ENCODE measurements at places on chromosomes 16 and 17. TPM values are rescaled to one million over a fixed set of nuclear protein-coding genes. Genes with fewer than 3 reads are reported as not detected.

DNA sequence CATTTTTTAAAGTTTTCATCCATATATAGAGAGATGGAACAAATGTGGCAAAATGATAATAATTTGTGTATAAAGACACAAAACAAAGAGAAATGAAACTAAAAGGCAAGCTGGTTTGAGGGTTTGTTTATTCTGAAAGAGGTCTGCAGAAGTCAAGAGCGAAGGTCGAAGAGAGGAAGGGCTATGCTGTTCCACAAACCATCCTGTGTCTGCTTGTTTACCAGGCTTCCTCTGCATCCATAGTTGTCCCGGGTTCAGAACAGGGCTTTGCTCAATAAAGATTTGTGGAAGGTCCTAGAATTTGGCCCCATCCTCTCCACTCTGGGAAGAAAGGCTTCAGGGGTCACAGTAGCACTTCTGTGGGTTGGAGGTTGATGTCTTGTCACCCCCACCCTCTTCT lies 2.4 kb upstream of the MARVELD3 start:
- DNase-seq: no peak

DNA sequence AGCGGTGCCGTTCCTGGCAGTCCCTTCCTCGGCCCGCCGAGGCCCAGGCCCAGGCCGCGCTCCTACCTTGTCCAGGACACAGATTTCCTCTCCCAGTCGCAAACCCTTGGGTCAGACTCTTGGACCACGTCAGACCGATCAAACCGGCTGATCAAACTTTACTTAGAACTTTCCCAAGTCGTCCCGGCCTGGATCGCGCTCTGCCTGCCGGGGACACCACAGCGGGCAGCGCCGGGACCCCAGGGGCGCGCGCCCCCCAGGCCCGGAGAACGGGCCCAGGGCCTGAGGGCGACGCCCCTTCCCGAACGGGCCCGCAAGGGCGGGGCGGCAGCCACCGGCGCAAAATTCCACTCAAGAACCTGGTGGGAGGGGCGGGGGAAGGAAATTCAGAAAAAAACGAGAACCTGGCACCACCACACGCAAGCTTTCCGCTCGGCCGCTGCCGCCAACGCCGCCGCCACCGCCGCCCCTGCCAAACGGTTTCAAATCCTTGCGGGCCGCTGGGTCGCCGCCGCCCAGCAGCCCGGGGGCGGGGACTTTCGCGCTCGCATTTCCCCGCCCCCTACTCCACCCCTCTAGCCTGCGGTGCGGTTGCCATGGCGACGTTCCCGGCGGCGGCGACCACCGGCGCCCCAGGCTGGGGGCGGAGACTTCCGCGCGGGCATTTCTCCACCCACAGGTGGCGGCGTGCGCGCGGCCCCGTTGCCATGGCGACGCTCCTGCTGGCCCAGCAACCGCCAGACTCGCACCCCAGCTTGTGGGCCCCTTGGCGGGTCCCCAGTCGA lies at the start of gene CEP112:
Gene CEP112 (minus strand): TSS at position 541 of the 785 bp plus-strand sequence.
- DNase-seq: peak; percentile 86

- DNase-seq: no peak
Measured at GRCh38 chr17:65743308-65743655, 181.8 kb upstream of the AXIN2 start.

Gene EME1
- 13.4 TPM for total RNA-seq

DNA sequence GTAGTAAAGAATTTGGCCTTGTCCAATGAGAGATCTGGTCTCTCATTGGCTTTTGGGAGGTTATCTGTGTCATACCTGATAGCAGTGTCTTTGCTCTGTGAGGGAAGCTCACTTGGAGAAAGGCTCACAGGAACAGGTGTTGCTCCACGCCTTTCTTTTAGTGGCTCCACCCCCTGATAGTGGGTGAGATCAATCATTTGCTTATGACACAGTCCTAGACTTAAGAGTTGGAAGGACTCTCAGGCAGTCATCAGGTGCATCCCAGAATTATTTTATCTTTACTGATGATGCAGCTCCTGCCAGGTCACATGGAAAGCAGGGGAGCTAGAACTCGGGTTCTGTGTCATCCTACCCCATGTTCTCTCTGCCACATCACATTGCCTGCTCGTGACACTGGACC lies 59.3 kb downstream of the CENPV start:
- no peak for DNase-seq

- DNase-seq: peak; percentile 70
Measured at GRCh38 chr17:15414532-15415306, 52.7 kb downstream of the CDRT4 start.

DNA sequence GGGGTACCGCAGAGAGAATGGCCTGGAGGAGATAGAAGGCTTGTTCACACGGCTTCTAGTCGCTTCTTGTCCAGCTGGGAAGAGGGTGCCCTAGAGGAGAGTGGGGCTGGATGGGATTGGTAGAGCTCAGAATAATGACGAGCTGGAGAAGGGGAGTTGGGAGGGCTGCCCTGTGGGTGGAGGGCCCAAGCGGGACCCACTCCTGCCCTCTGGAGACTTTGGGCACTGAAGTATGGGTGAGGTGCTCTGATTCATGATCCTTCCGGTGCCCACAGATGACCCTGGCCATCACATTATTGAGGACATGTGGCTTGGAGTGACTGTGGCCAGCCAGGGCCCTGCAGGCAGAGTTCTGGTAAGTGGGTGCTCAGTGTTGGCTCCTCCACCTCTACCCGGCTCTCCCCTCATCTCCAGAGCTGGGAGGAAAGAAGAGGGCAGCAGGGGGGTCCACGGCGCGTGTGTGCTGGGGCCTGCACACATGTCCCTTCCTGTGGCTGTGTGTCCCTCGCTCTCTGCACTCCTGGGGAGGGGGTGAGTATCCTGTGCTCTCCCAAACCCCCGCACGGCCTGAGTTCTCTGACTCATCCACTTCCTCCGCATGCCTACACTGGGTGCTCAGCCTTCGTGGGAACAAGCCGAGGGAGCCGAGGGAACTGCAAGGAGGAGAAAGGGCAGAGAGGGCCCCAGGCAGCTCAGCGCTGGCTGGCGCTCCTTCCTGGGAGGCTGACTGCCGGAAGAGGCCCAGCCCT lies 8.5 kb downstream of the ITGA3 start:
- DNase-seq: peak; percentile 94

- no peak for DNase-seq
Measured at GRCh38 chr17:1627182-1627981, 1.3 kb downstream of the SLC43A2 start.

Gene SMPD3
- 0.27 TPM for total RNA-seq

DNA sequence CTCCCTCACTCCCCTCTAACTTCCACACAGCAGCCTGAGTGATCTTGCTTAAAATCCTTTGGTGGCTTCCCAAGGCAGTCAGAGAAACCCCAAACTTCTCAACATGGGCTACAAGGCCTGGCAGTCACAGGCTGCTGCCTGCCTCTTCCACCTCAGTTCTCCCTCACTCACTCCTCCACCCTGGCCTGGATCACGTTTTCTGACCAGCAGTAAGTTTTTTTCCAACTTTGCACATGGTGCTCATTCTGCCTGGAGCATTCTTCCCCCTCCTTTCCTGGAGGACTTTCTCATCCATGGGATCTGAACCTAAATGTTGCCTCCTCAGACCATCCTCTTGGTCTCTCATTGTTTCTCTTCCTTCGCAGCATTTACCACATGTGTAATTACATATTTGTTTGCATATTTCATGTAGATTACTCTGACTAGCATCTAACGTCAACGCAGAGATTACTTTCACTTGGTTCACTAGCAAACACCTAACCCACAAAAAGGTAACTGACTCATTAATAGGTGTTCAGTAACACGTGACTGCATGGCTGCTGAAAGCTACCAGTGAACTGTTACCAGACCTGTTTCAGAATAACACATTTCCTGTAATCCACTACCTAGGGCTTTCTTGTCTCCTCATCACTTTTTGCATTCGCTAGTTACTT lies 17.1 kb downstream of the GNA13 start:
- DNase-seq: no peak

DNA sequence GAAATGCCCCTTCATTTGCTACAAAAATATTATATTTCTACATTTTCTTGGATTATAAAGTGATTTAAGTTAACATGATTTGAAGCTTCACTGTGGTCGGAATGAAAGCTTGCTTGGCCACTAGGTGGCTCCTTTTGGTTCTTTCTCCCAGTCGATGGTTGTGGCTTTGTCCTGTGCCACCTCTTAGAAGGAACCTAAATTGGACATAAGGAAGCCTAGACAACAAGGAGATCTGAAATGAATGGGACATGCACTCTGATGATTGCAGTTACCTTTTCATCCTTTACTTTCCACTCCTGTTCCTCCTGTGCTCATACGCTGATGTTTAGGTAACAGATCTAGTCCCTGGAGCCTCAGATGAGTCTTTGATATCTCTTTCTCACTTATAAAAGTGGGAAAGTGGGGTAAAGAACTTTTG lies 39.2 kb downstream of the FTO start:
- DNase-seq: peak; percentile 55

Gene TMEM170A
- 29.0 TPM for total RNA-seq

Gene SLC35G6
- total RNA-seq: not detected

- DNase-seq: no peak
Measured at GRCh38 chr16:14958970-14959369, 15.9 kb upstream of the PDXDC1 start.

DNA sequence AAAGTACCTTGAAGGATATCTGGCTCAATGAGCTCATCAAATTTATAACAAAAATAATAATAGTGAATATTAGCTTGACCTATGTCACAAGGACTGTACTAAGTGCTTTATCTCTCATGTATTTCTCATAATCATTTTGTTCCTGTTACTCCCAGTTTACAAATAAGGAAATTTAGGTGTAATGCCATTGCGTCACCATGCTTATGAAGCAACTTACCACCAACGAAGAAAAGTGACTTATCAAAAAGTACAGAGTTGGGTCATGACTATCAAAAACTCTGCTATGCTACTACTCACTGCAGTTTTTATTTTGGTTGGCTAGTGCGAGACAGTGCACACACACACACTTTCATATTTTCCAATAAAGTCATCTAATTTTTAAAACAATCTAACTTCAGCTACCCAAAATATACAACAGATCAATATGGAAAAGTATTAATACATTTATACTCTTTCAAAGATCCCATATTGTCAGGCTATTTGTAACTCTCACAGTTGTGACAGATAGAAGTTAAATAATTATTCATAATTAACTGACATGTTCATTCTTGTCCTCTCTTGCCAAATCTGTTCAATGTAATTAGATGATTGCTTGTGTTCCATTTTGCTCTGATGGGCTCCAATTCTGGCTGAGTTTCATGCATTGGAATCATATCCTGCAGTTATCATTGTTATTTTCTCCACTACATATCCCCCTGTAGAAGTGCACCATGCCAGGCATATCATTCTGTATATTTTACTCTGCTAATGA lies 119.4 kb downstream of the KCNJ2 start:
- no peak for DNase-seq

DNA sequence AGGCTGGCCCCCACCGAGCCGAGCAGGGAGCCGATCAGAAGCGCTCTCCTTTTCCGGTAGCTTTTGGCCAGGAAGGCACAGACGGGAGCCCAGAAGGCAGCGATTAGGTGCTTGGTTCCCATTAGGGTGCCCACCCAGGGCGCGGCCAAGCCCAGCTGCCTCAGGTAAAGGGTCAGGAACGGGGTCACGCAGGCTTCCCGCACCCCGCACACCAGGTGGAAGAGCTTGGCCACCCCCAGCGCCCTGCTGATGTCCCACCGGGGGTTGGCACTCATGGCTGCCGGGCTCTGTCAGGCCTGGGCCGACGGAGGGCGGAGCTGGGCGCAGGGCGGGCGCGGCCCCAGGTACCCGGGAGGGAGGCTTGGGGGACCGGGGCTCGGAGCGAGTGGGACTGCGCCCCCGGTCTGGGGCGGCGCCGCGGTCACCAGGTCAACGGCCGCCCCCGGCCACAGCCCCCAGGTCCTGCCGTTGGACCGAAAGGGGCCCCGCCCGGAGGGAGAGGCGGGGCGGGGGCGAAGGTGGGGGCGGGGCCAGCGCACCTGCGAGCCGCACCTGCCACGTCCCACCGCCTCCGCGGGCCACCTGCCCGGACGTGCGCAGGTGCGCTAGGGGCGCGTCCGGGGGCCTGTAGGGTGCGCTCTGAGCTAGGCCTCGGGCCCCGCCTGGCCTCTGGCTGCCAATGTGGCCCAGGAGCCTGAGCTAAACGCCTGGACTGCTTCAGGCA lies at the start of gene MFSD6L:
Gene MFSD6L (minus strand): TSS at position 520 of the 724 bp plus-strand sequence. CDS start 245 bp downstream, at position 275.
- peak; percentile 70 for DNase-seq

Gene PDP2
- total RNA-seq: 6.0 TPM

DNA sequence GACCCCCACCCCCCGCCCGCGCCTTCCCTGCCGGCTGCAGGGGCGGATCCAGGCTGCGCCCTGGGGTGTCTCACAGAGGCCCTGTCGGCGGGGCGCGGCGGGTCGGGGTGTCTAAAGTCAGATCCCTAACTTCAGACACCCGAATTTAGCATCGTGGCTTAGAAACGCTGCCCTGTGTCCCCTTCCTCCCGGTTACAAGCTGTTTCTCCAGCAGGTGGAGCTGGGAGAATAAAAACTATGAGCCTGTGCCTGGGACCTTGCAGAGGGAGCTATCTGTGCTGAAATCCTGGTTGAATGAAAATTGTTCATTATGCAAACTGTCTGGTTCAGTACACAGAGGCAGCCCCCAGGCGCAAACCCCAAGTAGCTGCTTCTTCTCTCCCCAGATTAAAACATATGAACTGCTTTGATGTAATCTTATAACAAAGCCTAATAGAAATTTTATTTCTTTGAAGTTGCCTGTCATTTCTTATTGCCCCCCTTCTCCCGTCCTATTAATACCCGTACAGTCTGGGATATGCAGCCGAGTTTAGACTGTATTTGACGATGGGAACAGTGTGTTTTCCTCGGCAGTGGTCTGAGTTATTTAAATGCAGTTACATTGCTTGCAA lies 79.0 kb downstream of the RPA1 start:
- DNase-seq: peak; percentile 83

Gene IQCK
- total RNA-seq: 18.4 TPM

- DNase-seq: no peak
Measured at GRCh38 chr17:38400286-38400685, 28.0 kb upstream of the ARHGAP23 start.

- DNase-seq: peak; percentile 29
Measured at GRCh38 chr16:10405386-10405939, 19.6 kb downstream of the ATF7IP2 start.

Gene TMEM114
- not detected for total RNA-seq

Gene CACNG1
- total RNA-seq: not detected

DNA sequence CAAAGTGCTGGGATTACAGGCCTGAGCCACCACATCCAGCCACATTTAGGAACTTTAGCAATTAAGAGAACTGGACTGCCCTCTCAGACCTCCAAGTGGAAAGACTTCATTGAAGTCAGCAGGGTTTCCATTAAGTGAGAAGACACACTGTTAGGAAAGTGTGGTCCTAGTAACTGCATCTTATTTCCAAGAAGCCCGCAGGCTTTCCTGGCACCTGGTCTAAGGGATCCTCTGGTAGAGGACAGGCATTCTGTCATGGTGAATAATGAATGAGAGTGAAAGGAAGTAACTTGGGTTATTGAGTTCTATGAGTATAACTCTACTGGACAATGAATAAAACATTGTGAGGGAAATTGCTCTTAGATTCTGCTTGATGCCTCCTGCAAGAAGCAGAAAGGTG lies 14.1 kb downstream of the C17orf75 start:
- DNase-seq: no peak

Gene PRR15L
- total RNA-seq: not detected

DNA sequence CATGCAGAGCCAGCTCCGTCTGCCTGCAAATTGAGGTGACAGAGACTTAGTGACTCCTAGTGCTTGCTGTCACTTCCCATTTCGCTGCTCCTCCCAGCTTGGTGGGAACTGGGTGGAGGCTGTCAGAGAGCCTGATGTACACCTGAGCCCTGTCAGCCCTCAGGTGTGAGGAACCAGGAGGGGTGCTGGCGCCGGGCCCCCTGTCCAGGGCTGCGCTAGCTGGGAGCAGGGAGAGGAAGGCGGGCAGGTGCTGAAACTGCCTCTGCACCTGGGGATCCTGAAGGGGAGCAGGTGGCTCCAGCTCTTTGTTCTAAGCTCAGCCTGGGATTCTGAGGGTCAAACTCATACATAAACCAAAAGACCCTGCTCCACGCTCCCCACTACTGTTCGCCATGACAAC lies 10.8 kb upstream of the WSCD1 start:
- DNase-seq: no peak
